ENCODE measurements at places on chromosomes 7 and 10.

DNA sequence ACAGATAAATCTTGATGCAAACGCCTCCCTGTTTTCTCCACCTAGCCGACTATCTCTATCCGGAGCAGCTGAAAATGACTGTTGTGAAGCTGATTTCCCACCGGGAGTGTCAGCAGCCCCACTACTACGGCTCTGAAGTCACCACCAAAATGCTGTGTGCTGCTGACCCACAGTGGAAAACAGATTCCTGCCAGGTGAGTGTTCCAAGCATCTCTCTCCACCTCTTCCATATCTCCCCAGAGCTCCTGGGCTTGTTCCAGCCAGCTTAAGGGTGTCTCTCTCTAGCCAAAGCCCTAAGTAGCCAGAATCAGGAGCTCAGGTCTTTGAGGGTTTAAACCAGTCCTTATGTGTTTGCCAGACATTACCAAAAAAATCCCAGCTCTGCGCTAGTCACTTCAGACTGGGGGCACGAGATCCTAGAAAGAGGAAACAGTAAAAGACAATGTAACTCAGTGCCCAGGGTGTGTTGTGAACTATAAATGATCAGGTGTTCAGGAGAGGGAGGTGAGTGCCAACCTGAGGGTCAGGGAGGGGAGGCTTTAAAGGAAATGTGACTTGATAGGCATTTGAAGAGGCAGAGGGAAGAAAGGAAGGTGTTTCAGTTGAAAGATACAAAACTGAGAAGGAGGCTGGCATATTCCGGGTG lies 4.4 kb downstream of the PLAU start:
- no peak for DNase-seq

DNA sequence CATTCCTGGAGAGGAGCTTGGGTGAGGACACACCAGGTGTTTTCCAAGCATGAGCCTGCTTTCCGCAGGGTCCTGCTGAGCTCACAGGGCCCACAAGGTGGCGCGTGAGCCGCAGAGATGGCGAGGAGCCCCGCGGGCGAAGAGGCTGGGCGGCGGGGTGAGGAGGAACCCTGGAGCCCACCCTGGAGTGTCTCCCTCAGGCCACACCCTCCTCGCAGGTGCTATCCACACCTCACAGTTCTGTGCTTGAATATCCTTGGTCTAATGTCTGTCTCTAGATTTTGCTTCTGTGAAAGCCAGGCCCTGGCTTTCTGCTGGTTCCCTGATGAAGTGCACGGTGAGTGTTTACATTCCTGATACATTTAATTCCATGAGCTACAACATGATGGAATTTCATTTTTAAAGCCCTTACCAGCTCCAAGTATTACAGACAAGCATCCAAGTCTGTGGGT lies 433.6 kb downstream of the ACTR3B start:
- no peak for DNase-seq

- peak; percentile 11 for DNase-seq
Measured at GRCh38 chr10:103021900-103022293, 103.8 kb downstream of the CNNM2 start.

DNA sequence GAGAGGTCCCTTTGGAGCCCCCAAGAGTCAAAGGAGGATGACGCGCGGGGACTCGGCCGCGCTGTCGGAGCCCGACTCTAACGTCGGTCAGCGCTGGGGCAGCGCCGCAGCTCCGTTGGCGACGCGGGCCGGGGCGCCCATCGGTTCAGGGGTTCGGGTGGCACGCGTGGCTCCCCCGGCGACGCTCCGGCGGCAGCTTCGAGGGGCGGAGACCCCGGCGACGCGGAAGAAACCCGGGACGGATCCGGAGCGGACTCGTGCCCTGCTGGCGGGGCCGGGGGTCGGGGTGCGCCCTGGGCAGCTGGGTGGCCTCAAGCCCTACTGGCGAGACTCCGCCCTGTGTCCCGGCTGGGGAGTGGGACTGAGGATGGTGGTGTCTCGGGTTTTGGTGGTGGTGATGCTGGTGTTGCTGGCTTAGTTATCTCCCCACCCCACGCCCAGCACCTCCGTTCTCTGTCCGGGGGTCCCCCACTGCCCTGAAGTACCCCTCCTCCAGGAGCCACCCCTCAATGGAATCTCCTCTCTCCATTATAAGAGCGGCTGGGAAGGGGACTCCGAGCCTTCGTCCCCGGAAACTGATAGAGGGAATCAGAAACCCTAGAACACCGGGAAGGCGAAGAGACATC lies at the start of gene NAT16:
TSS of gene NAT16 (minus strand) at position 164 of the 626 bp plus-strand sequence. CDS start 5,486 bp downstream, outside the sequence.
- DNase-seq, result no peak

DNA sequence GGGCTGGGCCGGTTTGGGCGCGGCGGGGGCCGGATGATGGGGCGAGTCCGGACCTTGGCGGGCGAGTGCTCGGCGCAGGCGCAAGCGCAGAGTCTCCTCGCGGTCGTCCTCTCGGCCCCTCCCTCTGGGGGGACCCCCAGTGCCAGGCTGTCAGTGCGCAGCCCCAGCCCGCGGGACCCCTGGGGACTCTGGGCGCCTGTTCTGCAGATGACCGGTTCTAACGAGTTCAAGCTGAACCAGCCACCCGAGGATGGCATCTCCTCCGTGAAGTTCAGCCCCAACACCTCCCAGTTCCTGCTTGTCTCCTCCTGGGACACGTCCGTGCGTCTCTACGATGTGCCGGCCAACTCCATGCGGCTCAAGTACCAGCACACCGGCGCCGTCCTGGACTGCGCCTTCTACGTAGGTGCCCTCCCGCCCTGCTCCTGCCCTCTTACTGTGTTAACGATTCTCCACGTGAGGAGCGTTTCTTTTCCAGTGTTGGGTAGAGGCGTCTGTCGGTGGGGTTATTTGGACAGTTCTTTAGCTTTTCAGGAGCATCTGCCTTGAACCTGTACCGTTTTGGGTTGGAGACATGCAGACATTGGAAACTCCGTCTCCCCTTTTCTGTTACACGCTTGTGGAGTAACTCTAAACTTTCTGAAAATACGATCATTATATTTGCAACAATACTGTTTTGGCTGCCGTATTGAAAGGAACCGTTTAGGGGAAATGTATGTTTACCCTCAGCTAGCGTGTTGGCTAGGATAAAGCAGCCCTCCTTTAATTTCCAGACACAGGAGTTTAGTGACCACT lies 706 bp downstream of the BUB3 start:
- peak; percentile 65 for DNase-seq

- DNase-seq, result no peak
Measured at GRCh38 chr10:43256531-43257346, 10.1 kb downstream of the RASGEF1A start.

- DNase-seq, result no peak
Measured at GRCh38 chr7:41964849-41965745, 262.2 kb upstream of the INHBA start.

All from OCI-M1 (cell line).